ENCODE measurements at places on chromosomes 5 and 9. TPM values are rescaled to one million over a fixed set of nuclear protein-coding genes. Genes with fewer than 3 reads are reported as not detected.

WNK2 gene
- 17.7 TPM for polyA plus RNA-seq

TEK gene
- not detected for polyA plus RNA-seq

OR1J2 gene
- not detected for polyA plus RNA-seq

NEUROG1 gene
- polyA plus RNA-seq, result not detected

LCN12 gene
- not detected for polyA plus RNA-seq

IRX1 gene
- not detected for polyA plus RNA-seq

SLIT3 gene
- polyA plus RNA-seq, result 11.9 TPM
